ENCODE measurements at places on chromosomes 4 and X.
A peak's percentile ranks its signal among the peaks of the same experiment; 100 is the strongest.

GRCh38 chrX:74902806-74903205 is 22.4 kb downstream of the NEXMIF start:
- DNase-seq, result no peak

- no peak for DNase-seq
Measured at GRCh38 chr4:11843340-11843739, 414.6 kb upstream of the HS3ST1 start.

GRCh38 chr4:3630136-3630597 is 97.9 kb upstream of the LRPAP1 start:
- DNase-seq, result no peak

- DNase-seq, result no peak
Measured at GRCh38 chr4:180059216-180059881, 2183.9 kb upstream of the TENM3 start.

DNA sequence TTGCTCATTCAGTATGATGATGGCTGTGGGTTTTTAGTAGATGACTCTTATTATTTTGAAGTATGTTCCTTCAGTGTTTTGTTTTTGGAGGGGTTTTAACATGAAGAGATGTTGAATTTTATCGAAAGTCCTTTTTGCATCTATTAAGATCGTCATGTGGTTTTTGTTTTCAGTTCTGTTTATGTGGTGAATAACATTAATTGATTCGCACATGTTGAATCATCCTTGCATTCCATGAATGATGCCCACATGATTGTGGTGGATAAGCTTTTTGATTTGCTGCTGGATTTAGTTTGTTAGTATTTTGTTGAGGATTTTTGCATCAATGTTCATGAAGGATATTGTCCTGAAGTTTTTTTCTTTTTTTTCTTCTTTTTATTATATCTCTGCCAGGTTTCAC is 347.4 kb upstream of the EPHA5 start:
- DNase-seq, result peak; percentile 15

DNA sequence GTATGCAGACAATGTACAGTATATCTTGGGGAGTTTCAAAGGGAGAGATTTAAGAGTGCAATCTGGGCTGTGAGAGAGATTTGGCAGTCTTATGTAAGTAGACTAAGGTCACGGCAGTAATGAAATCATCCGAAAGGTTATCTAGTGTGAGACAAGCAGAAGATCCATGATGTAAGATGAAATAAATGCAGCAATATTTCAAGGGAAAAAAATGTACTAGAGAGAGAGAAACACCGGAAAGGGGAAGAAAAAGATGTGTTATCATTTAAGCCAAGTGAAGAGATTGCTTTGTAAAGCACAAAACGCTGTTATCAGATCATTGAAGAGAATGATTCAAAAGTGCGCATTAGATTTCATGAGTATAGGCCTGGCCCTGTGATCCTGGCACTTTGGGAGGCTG is 88.4 kb upstream of the GUCY1A1 start:
- DNase-seq, result no peak

GRCh38 chrX:134634691-134635090 is 23.6 kb downstream of the PLAC1 start:
- peak; percentile 64 for DNase-seq

DNA sequence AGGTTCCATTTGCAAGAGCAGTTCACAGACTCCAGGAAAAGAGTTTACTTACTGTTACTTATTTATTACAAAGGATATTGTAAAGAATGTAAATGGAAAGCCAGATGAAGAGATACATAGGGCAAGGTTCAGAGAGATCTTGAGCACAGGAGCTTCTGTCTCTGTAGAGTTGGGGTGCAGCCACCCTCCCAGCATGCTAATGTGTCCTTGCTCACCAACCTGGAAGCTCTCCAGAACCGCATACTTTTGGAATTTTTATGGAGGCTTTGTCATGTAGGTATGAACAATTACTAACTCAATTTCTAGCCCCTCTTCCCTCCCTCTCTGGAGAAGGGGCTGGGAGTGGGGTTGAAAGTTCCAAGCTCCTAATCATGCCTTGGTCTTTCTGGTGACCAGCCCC is 857.2 kb downstream of the RPA4 start:
- peak; percentile 2 for DNase-seq

DNA sequence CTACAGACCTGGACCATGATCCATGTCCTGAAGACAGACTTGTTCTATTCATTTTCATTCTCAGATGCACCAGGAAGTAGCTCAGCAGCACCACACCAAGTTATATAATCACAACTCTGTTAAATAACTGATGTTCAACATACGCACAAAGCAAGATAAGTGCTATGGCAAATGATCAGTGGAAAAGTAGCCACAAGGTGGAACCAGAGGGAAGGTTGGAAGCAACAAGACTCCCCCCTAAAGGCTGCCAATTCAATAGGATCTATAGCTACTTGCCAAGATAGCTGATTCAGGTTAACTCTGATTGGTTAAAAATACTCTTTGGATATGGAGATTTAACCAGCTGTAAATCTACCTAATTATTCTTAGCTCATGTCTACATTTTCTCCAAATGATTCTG is 23.7 kb upstream of the FAM47B start:
- DNase-seq, result peak; percentile 53

DNA sequence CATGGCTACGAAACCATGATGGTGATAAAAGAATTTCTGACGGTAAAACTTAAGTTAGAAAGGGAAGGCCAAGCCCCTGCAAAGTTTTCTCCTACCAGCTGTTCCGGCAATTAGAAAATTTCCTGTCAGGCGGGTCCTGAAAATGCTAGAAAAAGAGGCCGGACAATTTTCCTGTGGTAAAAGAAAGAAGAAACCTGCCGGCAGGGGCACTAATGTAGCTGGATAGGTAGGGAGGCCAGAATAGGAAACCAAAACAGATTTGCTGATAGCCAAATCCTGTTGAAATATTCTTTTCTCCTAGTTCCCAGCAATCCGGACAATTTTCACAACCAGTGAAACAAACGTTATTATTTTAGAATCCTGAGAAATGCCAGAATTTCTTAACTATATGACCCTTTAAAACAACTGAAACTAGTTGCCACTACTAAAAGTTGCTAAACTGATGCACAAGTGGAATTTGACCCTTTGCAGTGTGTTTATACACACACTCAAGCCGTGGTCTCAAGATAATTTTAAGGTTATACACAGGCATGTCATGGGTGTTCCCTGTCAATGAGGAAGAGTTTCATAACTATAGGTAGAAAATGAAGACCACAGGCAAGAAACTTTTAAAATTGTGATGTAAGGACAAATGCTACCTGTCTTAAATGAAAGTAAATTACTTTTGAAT is 47.7 kb downstream of the RPS6KA3 start:
- DNase-seq, result no peak

DNA sequence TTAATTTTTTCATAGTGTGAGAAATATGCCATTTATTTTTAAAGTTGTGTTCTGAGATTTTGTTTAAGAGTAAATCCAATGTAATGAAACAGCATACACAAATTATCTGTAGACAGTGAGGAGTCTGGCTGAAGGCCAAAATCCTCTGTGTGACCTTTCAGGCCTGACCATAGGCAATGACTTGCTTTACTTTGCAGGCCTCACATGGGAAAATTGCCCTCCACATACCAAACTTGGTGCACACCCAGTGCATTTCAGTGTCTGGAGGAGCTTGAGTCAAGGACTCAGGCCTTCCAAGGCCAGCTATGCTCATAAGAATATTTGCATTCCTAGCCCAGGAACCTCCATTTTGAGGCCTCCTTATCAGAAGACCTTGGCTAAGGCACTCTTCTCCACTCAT is 430.1 kb downstream of the GABRG1 start:
- DNase-seq, result no peak

DNA sequence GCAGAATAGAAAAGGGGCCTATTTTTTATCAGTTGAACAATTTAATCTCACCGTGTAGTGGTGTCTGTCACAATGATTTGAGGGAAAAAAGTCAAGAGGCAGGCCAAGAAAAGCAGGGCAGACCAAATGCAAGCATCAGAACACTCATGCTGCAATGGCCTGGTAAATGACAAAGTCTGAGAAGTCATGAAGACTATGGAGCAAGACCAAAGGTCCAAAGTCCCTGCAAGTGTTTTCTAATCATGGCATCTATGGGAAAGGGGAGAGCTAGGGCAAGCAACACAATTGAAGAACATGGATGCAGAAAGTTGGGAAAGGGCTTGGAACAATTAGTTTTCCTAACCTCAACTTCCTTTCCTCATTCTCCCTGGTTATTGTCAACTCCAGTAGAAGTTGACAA is 147.7 kb upstream of the TLL1 start:
- no peak for DNase-seq

DNA sequence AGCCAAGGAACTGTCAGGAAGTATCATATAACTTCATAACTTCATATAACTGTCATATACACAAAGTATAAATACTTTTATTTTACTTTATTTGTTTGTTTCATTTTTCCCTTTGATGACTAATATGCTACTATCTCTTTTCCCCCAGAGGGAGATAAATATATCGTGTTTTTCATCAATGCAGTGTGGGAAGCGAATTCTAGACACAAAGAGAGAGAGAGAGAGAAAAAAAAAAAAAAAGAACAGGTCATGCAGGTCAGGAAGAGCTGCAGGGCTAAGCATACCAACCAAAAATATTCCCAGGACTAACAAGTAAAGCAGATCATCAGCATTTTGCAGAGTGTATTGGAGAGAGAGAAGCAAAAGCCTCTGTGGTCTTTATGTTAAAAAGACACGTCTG is 1849.2 kb downstream of the STIM2 start:
- peak; percentile 10 for DNase-seq

GRCh38 chr4:117796677-117797076 is 237.6 kb upstream of the NDST3 start:
- no peak for DNase-seq
